Stimulated activated CD4-positive, alpha-beta T cell treated with anti-CD3 and anti-CD28 coated beads, TNF-alpha, amount 100 ng/mL, for 4 hours (primary cell): ENCODE measurements at places on chromosomes 12 and 14.
A peak's percentile ranks its signal among the peaks of the same experiment; 100 is the strongest.

DNA sequence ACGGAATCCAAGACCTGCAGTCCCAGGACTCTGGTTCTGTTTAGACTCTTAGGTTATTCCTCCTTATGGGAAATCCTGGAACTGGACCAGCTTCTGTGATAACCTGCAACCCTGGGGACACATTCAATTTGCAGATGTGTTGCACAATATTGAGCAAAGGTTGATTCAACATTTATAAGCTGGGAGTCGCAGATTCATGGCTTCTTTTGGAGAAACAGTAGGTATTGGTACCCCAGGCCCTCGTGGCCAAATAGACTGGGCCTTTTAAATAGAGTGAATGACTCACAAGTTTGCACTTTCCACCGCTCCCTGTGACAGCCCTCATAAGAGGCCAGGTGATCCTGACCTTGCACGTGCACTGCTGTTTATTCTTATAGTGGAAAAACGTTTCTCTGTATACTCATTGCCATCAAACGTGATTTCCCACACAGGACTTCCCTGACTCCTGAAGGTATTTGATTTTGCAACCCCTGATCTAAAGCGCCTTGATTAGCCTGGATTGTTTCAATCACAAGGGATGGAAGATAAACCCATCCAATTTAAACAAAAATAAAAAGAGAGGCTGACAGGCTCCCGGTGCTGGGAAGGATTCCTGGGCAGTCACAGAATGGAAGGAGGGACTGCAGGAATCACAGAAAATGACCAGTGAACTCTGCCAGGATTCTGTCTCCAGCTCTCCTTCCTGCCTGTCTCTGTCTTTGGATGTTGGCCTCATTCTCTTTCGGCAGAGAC, 98.0 kb downstream of the VCPKMT start:
- DNase-seq, result no peak

GRCh38 chr14:96095581-96096476, 56.7 kb downstream of the C14orf132 start:
- DNase-seq, result no peak

DNA sequence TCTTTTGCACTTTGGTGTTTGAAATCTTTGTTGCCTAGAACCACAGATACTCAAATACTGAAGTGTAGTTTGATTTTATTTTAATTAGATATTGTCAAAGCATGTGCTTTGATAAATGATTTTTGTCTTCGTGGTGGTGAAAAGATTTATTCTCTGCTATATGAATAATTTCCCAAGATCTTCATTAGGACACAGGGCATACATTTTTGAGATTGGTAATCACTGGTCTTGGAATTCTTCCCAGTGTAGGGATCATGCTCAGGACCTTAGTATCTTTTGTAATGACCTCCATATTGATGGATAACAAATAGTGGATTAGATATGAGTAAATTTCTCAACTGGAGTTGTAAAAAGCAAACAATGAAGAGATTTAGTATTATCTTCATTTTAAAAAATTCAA, 28.2 kb downstream of the TBK1 start:
- DNase-seq, result no peak

GRCh38 chr12:85424581-85425348, 144.7 kb downstream of the ALX1 start:
- DNase-seq, result no peak

GRCh38 chr12:96427269-96427729, 27.1 kb upstream of the CDK17 start:
- no peak for DNase-seq

DNA sequence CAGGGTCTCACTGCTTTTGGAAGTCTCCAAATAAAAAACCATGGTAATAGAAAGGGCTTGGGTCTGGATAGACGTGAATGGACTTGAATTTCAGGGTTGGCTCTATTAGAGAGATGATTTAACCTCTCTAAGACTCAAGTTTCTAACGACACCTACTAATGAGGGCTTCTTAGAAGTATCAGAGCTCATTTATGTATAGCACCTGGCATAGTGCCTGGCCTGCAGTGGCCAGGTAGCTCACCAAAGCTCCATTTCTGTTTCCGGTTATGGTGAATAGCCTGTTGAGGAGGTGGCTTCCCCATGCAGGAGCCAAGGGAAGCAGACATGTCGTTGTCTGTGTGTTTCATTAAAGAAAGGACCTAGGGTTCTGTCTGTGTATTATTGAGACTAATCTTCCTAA, 108.6 kb downstream of the ETV6 start:
- no peak for DNase-seq

DNA sequence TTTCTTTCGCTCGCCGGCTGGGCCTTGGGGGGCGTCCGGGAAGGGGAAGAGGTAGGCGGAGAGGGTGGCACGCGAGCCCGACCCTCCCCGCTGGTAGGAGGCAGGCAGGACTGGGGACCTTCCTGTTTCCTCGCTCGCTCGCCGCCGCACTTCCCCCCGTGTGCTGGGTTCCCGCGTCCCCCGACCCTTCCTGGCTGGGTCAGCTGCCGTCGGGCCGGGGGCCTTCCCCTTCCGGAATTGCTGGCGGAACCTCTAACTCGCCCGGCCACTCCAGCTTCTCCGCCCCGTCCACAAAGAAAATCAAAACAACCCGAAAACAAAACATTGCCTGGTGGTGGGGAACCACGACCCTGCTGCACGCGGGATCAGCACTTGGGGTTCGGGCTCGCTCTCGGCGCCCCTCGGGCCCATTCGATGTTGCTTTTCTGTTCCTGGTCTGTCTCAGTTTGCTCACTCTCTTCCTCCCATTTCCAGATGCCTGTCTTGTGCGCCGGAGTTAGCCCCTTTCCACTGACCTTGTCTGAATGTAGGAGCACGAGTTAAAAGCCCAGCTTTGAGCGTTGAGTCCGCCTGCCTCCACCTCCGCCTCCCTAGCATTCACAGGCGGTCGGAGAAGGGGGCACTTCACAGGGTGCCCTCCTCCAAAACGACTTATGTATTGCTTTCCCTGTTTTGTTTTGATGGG, 581 bp downstream of the PAPOLA start:
- no peak for DNase-seq

- DNase-seq, result no peak
Observed at GRCh38 chr12:104407922-104408321, 48.8 kb upstream of the CHST11 start.

GRCh38 chr14:58815161-58815701, 177.5 kb downstream of the DACT1 start:
- no peak for DNase-seq

DNA sequence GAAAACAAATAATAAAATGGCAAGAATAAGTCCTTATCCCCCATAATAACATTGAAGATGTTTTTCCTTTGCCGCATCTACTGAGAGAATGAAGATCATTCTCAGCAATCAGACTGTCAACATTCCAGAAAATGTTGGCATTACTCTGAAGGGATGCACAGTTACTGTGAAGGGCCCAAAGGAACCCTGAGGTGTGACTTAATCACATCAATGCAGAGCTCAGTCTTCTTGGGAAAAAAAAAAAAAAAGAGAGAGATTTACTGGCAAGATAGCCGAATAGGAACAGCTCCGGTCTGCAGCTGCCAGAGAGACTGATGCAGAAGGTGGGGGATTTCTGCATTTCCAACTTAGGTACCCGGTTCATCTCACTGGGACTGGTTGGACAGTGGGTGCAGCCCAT, 41.3 kb upstream of the OR6J1 start:
- no peak for DNase-seq

DNA sequence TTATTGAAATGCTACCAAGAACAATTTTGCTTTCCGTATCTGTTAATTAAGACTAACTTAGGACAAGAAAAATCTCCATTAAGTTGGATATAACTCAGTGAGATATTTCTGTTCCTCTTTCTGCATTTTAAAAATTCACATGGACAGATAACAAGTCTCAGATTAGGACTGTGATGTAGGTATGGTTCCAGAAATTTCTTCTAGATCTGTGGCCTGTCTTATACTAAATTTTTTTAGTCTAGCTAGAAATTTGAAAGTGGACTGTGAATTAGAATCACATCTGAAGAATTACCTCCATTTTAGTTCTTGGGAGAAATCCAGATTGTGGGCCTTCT, 41.6 kb downstream of the USP15 start:
- no peak for DNase-seq

DNA sequence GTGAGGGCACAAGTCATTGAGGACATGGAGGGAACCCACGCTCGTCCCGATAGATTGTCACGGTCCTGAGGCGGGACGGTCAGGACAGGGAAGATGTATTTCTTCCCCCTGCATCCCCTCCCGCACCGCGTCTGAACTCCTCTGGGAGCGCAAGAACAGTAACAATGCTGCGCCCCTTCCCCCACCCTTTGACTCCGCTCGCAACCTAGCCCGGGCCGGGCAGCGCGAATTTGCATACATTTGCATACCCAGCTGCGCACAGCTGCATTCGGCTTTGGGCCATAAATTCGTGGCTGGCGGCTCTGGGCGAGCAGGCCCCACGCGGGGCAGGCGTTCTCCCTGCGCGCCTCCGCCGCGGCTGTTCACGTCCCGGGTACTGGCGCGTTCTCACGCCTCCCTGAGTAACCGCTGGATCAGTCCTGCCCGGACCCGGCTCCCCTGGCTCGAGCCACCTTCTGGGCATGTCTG, 29.0 kb upstream of the SMUG1 start:
- no peak for DNase-seq

DNA sequence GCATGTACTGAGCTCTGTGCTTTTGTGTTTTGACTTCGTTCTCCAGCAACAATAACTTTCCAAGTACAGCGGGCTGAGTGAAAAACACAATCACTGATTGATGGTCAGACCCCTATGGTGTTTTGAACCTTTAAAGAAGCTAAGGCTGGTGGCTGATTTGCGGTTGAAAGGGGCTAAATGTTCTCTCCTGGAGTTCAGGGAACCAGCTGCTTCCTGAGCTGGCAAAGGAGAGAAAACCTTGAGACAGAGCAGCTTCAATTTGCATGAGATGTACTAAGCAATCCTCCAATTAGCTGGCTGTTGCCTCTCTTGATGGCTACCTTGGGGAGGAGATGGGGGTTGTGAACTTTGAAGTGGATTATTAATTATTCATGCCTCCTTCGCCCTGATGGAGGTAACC, 546.7 kb upstream of the SEL1L start:
- DNase-seq, result no peak

GRCh38 chr14:21168055-21168454, 12.2 kb upstream of the OR5AU1 start:
- no peak for DNase-seq

DNA sequence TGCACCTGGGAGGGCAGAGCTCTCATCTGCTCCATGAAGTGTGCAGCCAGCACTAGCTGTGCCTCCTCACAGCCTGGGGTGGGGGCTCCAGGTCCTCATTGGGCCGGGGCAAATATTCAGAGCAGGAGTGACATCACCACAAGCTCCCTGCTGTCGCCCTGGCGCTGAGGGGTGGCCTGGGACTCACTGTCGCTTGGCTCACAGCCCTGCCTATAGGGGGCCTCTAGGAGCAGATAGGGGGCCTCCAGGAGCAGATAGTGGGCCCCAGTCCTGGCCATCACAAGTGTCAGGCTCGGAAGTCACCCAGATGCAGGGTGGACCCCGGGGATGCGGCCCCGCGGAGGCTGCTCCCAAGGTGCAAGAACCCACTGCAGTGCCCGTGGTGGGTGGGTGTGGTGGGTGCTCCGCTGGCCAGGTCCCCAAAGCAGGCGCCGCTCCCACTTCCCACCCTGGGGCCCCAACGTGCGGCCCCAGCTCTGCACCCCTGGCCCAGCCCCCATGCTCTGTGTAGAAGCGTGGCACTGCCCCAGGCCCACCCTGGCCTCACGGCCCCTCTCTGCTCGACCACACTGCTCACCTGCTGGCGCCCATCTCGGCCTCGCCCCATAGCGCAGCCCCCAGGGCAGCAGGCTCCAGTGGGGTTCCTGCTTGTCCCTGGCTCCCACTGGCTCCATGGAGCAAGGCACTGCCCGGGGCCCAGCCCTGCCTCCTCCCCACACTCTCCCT, 18.0 kb downstream of the SYNJ2BP start:
- no peak for DNase-seq

DNA sequence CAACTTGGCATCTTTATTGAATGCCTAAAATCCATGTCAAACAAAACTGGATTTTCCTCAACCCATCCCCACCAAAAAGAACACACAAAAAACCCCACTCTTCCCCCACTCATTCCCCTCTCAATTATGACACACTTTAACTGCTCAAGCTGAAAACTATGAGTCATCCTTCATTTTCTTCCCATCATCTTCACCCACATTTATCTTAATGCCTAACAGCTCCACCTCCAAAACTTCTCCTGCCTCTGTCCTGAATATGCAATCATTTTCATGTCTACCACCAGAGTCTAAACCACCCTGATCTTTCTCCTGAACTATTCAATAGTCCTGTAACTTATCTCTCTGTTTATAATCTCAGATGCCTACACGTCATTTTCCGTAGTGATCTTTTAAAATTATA, 239.7 kb downstream of the BCAT1 start:
- DNase-seq, result no peak

GRCh38 chr12:45409966-45410365, 194.1 kb downstream of the ANO6 start:
- no peak for DNase-seq

DNA sequence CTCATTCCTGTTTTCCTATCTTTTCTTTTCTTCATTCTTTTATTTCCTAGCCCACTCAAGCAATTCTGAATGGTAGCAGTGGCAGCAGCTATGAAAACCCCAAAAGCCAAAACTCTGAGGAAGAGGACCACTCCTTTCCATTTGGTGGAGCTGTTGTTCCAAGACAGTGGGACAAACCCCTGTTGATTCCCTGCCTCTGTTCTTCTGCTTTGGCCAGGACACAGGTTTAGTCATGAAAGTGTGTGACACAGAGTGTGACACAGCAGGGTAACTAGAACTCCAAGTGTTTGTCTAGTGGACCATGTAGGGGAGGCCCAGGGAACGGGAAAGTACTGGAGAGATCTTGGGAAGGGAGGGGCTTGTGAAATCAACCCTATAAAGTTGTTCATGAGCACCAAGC, 71.1 kb downstream of the PTCSC3 start:
- DNase-seq, result no peak

- peak; percentile 29 for DNase-seq
Observed at GRCh38 chr14:93115821-93116675, at the start of gene ITPK1. TSS of gene ITPK1 (minus strand) at chr14:93115925. CDS start at chr14:93115163, 762 bp downstream.

GRCh38 chr12:45298721-45299692, 83.1 kb downstream of the ANO6 start:
- no peak for DNase-seq

GRCh38 chr14:69631509-69631908, 20.1 kb downstream of the SUSD6 start:
- no peak for DNase-seq

DNA sequence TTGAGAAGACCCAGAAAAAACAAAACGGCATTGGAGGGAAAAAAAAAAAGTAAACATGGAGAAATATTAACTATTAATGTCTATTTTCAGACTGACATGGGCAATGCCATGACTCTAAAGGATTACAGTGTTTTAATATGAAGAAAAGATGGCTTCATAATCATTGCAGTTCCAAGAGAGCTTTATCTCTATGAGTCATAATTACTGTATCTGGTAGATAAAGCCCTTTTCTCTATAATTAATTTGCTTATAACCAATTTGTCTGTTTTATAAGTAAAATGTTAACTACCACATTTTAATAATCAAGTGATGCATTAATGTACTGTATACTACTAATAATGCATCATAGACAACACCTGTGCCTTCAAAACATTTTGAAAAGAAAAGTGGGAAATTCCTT, 59.7 kb downstream of the CLIP1 start:
- no peak for DNase-seq
